ENCODE measurements at places on chromosomes 2 and 18.

DNA sequence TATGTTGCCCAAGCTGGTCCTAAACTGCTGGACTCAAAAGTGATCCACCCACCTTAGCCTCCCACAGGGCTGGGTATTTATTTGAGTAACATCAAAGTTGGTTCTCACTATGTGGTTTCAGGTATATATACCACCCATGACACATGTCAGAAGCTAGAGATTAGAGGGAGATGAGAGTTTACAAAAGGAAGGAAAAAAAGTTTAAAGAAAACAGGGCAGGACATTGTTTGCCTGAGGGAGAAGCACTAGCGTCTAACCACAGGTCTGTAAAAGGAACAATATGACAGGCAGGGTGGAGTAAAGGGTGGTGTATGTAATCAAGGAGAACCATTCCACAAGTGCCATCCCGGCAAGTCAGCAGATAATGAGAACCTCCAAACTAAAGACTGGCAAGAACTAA, 8.5 kb downstream of the CEP76 start:
- no peak for DNase-seq

DNA sequence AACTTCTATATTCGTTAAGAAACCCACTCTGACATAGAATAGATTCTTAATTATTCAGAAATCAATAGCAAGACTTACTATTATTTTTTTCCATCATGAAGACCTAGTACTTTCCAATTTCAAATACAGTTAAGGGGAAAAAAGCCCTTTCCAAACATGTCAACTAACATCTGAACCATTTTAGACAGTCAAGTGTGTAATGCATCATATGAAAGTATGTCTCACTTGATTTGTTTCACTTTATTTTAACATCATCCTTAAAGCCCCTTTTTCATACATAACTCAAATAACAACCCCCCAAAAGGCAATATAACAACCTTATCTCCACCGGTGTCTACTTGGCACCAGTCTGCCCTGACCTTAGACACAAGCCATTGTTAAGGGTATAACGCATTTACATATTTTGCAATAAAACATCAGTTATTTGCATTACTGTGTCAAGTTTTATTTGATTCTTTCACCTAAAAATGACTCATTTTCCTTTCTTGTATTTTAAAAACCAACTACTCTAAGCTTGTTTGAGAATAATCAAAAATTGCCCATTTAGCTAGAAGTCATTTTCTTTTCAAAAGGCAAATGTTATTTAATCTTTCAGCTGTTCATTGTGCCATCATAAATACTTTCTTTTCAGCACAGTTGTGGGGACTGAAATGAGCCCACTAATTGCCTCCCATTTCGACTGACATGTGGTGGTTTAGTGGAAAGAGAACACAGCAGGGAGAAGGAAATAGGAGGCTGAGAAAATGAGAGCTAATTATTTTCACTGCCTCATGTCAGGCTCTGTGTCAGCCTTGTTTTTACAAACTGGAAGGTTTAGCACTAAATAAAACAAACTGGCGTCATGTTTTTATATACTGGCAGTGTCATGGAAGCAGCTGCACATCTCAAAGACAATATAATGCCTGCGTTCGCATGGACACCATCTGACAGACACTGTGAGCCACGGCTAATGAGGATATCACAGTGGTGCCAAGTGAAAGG, 104.7 kb upstream of the CDCA7 start:
- no peak for DNase-seq

- no peak for DNase-seq
These were observed 20.3 kb upstream of the XIRP2 start for GRCh38 chr2:166867874-166868514.

DNA sequence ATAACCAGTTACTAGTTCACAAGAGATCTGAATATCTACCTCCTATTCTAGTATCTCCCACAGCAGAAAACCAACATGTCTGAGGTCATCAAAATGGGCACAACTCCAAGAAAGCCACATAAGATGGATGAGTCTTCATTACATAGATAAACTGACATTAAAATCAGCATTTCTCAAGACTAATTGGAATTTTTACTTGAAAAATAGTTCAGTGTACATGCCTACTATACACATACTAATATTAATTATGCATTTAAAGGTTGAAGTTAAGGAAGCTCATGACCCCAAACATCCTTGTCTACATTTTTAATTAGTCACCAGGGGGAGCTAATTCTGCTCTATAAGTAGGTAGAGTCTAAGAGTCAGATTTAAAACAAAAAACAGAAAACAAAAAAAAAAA, 41.9 kb downstream of the ZNF521 start:
- no peak for DNase-seq

- no peak for DNase-seq
These were observed 1.5 kb downstream of the GALNT14 start for GRCh38 chr2:31136732-31137131.

GRCh38 chr18:39835303-39836030, 2119.6 kb upstream of the PIK3C3 start:
- no peak for DNase-seq

All from stimulated activated naive CD4-positive, alpha-beta T cell (primary cell).